Fibroblast of lung (primary cell): ENCODE measurements at places on chromosomes 7 and 10.
A peak's percentile ranks its signal among the peaks of the same experiment; 100 is the strongest.

DNA sequence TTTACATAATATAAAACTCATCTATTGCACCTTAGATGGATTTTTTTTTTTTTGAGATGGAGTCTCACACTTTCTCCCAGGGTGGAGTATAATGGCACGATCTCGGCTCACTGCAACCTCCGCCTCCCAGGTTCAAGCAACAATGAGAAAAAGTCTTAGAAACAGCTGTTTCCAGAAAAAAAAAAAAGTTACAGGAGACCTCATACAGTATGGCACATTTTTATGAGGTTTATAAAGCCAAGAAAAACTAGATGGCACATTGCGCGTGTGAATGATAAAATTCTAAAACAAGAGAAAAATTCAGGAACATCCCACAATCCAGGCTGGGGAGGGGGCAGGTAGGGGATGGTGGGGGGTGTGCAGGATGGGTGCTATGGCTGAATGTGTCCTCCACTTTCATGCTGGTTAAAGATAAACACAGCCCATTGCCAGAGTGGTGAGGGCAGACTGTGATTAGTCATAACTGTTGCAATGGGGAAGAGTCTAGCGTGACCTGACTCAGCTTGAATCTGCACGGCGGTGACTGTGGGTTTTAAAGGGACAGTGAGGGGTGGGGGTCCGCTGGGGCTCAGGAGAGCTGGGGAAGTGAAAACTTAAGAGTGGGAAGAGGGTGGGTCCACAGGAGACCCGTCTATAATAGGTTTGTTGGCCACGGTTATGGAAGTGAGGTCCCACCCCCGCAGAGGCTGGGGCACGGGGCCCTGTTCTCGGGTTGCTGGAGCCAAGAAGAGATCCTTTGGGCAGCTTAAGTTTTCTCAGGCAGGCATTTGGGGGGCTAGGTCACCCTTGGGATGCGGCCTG is 11.9 kb upstream of the LRRC27 start:
- peak; percentile 90 for DNase-seq

- DNase-seq = peak; percentile 96
Observed at GRCh38 chr10:59387951-59388670, 25.8 kb upstream of the FAM13C start.

DNA sequence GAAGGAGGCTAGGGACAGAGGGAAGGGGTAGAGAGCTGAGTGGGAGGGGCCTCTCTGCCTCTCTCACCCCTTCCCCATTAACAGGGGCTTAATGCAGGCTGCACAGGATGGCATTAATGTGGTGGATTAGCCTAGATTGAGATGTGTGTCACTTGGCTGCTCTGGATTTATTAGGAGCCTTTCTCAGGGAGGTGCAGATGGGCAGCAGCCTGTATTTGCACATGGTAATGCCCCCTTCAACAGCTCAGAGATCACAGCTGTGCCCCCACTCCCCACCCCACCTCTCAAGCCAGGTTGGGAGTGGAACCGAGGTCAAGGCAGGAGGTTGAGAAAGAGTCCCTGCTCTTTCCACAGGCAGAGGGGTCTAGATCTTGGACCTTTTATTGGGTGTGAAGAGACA is 7.3 kb downstream of the PITX3 start:
- no peak for DNase-seq

- no peak for DNase-seq
Observed at GRCh38 chr10:114458216-114458920, 54.1 kb upstream of the AFAP1L2 start.

DNA sequence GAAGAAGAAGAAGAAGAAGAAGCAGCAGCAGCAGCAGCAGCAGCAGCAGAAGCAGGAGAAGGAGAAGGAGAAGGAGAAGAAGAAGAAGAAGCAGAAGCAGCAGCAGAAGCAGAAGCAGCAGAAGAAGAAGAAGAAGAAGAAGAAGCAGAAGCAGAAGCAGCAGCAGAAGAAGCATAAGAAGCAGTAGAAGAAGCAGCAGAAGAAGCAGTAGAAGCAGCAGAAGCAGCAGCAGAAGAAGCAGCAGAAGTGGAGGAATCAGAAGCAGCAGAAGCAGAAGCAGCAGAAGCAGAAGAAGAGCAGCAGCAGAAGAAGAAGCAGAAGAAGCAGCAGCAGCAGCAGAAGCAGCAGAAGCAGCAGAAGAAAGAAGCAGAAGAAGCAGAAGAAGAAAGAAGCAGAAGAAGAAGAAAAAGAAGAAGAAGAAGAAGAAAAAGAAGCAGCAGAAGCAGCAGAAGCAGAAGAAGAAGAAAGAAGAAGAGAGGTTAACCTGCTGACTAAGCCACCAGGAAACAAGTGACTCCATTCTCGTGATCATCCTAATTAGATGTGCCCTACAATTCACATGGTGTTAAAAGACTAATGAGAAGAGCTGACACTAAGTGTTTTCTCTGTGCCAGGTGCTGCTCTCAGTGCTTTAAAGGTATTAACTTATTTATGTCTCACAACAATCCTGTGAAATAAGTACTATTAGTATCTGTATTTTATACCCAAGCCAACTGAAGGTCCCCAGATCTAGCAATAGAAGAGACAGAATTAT is 11.6 kb downstream of the CDNF start:
- no peak for DNase-seq

- DNase-seq = peak; percentile 92
Observed at GRCh38 chr7:66326501-66327215, 121.5 kb downstream of the TPST1 start.

GRCh38 chr10:12409161-12409560 is 59.8 kb downstream of the CAMK1D start:
- DNase-seq = no peak

DNA sequence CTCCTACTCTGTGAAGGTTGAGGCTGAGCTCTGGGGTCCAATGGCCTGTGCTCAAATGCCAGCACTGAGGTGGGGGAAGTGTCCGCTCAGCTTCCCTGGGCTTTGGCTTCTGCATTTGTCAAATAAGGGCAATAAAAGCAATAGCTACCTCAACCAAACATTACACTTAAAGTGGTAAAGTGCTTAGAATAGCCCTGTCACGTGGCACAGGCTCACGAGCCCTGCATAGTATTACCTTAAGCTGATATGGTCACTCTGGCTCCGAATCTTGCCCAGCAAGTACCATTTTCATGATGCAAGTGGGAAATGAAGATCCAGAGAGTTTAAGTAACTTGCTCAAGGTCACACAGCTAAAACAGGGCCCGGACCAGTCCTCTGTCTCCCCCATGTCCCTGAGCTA is 451.1 kb upstream of the ZMIZ1 start:
- no peak for DNase-seq

- peak; percentile 53 for DNase-seq
Observed at GRCh38 chr10:47165711-47166404, 134.1 kb upstream of the GDF10 start.

DNA sequence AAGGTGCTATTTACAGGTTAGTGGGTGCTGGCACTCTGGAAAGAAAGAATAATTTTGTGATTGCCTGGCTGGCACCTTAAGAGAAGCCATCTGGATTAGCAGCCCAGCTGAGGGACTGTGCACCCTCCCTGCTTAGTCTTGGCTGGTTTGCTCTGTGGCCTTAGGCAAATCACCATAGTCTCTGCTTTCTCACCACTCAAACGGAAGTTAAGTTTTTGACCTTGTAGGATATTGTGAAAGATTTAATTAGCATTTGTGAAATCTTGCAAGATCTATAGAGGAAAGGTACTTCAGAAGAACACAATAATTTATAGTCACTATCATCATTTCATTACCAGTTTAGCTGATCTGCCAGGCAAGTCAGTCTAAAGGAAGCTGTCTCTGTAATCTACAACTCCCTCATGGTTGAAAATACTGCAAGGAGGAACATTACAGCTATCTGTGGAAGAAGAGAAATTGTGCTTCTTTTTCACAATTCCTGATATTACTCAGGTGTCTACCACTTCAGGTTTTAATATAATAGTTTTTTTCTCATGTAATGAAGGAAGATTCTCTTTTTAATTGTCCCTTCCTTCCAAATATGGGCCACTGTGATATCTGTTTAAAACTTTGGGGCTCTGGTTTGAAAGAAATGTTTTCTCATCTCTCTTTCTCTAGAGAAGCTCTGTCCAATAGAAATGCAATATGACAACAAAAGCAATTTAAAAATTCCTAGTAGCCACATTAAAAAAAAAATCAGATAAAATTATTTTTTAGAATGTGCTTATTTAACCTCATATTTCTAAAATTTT is 219.6 kb downstream of the PTEN start:
- no peak for DNase-seq

- DNase-seq = peak; percentile 99
Observed at GRCh38 chr7:1536743-1537534, 6.4 kb downstream of the MAFK start.

DNA sequence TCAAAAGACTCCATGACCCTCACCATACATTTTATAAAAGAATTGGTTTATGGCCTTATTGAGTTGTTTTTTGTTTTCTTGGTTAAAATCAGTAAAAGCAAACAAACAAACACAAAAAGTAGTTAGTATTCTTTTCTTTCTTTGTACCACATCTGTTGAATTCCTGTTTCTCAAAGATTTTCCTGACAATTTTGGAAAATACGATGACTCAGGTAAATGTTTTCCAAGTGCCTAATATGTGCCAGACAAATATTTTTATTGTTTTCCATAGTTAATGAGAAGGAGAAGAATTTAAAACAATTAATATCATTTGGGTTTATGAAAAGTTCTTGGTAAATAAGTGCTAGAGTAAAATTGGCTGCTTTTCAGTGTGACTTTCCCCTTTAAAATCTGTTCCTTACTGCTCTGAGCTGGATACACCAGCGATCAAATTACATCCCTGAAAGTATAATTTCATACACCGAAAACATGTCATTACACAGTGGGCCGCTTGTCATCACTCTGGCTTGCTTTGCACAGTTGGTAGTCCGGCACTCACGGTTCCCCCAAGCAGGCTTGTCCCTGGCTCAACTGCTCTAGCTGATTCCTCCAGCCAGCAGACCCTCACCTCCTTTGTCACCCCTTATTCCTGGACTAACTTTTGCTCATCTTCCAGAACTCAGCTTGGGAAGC is 80.5 kb downstream of the TBXAS1 start:
- DNase-seq = no peak

GRCh38 chr10:62058896-62059216 is 157.4 kb downstream of the ARID5B start:
- no peak for DNase-seq

- DNase-seq = no peak
Observed at GRCh38 chr7:80591654-80592053, 46.8 kb upstream of the CD36 start.

GRCh38 chr7:151754142-151754590 is 122.7 kb downstream of the PRKAG2 start:
- peak; percentile 99 for DNase-seq

DNA sequence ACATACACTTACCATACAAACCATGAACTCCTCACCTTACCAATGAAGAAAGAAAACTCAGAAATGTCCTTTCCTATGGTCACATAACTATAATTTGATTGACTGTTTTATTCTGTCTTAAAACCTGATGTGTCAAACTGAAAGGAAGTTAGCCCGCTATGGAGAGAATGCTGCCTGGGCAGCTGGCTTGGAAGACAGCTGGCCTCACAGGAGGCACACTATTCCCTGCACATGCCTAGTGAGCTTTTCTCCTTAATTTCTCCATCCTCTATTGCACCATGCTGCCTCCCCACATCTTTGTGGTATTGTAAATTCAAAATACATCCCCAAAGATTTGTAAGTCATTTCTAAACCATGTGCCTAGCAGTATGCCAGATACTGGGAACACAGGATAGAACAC is 163.3 kb downstream of the STK31 start:
- DNase-seq = no peak

DNA sequence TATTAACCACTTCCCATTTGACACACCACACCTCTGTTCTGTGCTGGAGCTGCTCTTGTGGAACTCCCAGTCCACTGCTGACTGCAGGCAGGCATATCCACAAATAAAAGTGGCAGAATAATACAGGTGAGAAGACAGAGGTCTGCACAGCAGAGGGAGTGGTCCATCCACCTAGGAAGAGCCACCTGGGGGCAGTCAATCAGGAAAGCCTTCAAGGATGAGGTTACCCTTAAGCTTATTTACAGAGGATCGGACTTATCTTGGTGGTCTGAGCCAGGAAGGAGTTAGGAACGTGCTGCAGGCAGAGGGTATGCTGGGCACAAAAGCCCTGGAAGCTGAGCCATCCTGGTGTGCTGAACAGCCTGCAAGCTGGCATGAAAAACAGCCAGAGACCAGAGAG is 78.7 kb downstream of the FRMPD2 start:
- DNase-seq = no peak

- peak; percentile 56 for DNase-seq
Observed at GRCh38 chr7:103079836-103080235, 4.9 kb downstream of the ARMC10 start.

GRCh38 chr7:124777268-124777667 is 11.7 kb upstream of the GPR37 start:
- DNase-seq = no peak

DNA sequence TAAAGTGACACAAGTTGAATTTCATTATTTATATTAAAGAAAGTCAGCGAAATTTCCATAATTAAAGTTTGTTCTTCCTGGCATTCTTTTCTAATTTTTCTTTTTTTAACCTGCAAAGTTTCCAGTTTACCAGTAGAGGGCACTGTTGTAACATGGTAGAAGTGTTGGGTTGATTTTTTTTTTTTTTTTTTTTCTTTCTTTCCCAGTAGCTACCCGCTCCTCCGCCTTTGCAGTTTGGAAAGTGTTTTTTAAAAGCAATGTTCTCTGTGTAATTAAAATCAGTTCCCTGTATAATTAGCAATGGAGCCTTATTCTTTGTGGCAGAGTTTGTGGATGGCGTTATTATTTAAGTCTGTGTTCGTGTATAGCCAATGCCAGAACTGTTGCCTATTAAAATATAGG is 53.7 kb downstream of the TAF3 start:
- DNase-seq = no peak

DNA sequence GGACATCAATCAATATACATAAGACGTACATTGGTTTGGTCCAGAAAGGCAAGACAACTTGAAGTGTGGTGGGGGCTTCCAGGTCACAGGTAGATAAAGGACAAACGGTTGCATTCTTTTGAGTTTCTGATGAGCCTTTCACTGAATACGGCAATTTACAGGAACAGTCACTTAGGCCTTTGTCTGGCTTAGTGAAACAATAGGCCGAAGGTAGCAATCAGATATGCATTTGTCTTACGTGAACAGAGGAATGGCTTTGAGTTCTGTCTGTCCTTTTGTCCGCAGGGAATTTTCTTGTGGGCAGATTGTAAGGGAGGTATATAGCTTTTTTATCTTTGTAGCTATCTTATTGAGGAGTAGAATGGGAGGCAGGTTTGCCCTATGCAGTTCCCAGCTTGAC is 10.8 kb upstream of the STN1 start:
- DNase-seq = no peak
